HEK293T (cell line): ENCODE measurements at places on chromosomes 4 and X.

GRCh38 chr4:13089659-13089998 is 394.5 kb downstream of the RAB28 start:
- no peak for DNase-seq

DNA sequence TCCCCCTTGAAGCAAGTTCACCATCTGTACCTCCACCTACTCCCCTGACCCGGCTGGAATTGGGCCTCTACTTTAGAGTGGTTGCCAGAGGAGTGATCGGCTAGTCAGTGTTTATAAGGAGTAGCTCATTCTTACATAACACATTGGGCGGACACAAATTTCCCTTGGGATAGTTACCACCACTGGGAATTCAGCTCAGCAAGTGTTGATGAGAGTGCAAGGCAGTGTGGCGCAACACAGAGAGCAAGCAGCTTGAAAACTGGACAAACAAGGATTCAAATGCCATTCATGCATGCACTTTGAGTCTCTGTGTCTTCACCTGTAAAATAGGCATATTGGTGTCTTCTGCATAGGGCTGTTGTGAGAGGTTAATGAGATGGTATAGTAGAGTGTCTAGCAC is 92.7 kb downstream of the STK32B start:
- DNase-seq = no peak

GRCh38 chr4:121233982-121234381 is 69.9 kb upstream of the TNIP3 start:
- no peak for DNase-seq

- no peak for DNase-seq
These were observed 199.5 kb downstream of the HHIP start for GRCh38 chr4:144845411-144845810.

DNA sequence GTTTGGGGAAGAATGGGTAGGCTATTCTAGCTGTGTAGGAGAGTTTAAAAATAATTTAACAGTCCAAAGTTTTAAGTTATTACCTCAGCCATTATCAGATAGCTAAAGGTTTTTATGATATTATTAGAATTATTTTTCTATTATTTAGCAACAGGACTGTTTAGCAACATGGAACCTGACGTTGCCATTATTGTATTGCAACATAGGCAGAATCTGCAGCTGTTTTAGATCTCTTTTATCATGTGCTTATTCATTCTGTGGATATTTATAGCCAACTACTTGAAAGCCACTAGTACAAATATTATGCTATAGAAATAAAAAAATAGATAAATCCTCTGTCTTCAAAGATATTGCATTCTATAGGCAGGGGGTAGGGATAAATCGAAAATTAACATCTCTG is 382.0 kb upstream of the TRAM1L1 start:
- no peak for DNase-seq

- DNase-seq = no peak
These were observed 20.7 kb upstream of the SLC25A31 start for GRCh38 chr4:127709456-127709855.

- peak; percentile 86 for DNase-seq
These were observed 11.0 kb downstream of the ARHGAP36 start for GRCh38 chrX:131068945-131069719.
